ENCODE measurements at places on chromosomes 16 and 17. TPM values are rescaled to one million over a fixed set of nuclear protein-coding genes. Genes with fewer than 3 reads are reported as not detected.

- H3K4me1 ChIP-seq, result peaks cover 11% of the 10 kb centered on the region
- no peak for DNase-seq
- no peak overlapping the region for H3K4me3 ChIP-seq
- no peak overlapping the region for H3K27ac ChIP-seq
- H3K27me3 ChIP-seq, result no peaks in the 10 kb centered on the region
Measured at GRCh38 chr17:57295526-57296023, 39.3 kb downstream of the MSI2 start.

DNA sequence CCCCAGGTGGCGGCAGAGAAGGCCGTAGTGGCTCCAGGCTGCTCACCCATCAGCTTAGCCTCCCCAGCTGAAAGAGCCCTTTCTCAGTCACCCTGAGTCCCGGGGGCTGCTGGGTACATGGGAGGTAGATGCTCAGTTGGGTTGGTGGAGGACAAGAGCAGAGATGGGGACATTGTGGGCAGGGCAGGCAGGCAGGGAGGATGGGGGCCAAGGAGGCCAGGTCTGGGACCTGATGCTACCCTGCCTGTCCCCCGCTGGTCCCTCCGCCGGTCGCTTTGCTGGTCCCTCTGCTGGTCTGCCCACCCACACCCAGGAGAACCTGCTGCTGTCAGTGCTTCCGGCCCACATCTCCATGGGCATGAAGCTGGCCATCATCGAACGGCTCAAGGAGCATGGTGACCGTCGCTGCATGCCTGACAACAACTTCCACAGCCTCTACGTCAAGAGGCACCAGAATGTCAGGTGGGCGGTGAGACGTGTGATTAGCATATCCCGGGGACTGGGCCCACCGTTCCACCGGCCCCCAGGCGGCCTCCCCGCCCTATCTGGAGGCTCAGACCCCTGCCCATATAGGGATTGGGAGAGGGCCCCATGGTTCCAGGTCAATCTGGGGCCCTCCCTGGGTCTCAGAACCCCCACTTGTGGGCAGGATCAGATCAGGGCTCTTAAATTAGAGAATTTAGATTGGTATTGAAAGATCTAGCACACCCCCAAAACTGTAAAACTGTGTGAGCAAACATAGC is 26.9 kb downstream of the ADCY7 start:
- H3K27me3 ChIP-seq, result no peaks in the 10 kb centered on the region
- H3K36me3 ChIP-seq, result no peaks in the 10 kb centered on the region

CYB5B gene
- total RNA-seq, result 49.9 TPM

DNA sequence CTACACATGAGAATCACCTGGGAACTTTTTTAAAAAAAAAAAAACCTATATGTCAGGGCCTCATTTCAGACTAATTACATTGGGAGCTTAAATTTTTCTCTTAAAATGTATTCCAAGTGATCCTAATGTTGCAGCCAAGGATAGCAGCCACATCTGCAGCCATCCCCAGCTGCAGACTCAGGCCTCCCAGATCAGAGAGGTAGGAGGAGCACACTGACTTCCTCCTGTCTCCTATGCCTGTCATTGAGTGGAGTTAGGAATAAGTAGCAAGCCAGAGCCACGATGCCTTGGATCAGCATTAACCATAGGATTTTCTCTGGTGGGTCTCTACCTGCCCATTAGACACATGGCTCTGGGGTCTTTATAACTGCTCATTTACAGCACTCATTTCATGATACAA is 463.5 kb downstream of the HS3ST4 start:
- H3K4me1 ChIP-seq, result no peaks in the 10 kb centered on the region
- H3K36me3 ChIP-seq, result peaks cover 2% of the 10 kb centered on the region

EVPL gene
- 7.2 TPM for total RNA-seq

GRCh38 chr17:60888812-60889709 is 211.4 kb downstream of the BCAS3 start:
- H3K36me3 ChIP-seq, result no peaks in the 10 kb centered on the region
- no peak for DNase-seq
- H3K4me1 ChIP-seq, result no peaks in the 10 kb centered on the region
- H3K27ac ChIP-seq, result no peak overlapping the region

DNA sequence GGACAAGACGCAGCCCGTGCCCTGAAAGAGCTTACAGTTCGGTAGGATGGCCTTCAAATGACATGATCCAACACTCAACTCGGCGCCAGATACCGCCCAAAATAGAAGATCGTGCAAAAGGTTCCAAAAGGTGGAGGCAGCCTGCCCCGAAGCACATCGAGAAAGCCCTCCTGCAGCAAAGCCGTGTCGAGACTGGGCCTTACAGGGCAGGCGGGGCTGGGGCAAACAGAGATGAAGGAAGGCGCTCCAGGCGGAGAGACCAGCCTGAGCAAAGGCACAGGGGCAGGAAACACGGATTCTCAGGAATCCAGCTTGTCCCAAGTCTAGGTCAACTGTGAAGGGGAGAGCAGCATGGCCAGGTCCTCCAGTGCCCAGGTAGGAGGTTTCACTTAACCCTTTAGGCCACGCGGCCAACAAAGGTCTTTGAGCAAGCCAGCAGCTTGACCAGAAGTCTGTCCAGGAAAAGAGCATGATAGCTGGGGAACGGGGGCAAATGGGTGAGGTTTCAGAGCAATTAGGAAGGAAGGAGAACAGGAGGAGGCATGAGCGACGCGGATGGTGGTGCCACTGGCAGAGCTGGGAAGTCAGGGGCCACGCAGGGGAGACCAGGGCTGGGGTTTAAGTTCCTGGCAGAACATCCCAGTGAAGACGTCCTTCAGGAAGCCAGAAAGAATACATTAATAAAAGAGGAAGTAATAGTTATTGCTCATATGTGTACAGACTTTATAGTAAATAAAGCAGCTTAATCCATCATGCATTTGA is 21.2 kb upstream of the EIF1 start:
- H3K27me3 ChIP-seq, result no peaks in the 10 kb centered on the region
- no peak overlapping the region for H3K27ac ChIP-seq
- no peaks in the 10 kb centered on the region for H3K36me3 ChIP-seq
- DNase-seq, result no peak

- H3K27me3 ChIP-seq, result no peaks in the 10 kb centered on the region
- no peaks in the 10 kb centered on the region for H3K36me3 ChIP-seq
- H3K27ac ChIP-seq, result peak overlapping the region; percentile 65
- DNase-seq, result peak; percentile 13
Measured at GRCh38 chr16:57801098-57801808, 1.0 kb downstream of the KIFC3 start.

CES1 gene
- 50.5 TPM for total RNA-seq
